ENCODE measurements at places on chromosomes 2 and 18.
A peak's percentile ranks its signal among the peaks of the same experiment; 100 is the strongest.

GRCh38 chr2:236041616-236042015 is 126.6 kb downstream of the GBX2 start:
- no peak for DNase-seq

DNA sequence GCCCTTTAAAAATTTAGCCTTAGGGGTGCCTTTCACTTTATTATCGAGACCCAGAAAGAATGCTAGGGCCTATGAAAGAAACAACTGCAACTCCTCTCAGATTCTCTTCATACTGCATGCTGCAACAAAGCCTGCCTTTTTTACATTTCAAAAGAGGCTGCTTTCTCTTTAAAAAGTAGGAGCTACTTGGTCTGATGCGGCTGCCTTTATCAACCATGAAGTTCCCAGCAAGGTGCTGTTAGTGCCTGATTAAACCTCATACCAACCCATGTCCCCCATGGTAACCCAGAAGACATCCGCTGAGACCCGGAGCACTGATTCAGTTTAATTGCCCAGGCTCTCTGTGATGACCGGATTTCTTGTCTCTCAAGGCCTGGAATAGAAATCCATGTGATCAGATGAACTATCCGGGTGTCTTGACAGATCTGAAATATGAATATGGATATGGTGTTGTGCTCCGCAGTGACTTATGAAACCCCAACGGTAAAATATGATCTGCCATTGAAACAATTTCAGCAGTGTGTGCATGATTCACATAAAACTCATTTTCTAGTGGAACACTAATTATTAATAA is 368.3 kb downstream of the ZNF521 start:
- DNase-seq, result no peak

DNA sequence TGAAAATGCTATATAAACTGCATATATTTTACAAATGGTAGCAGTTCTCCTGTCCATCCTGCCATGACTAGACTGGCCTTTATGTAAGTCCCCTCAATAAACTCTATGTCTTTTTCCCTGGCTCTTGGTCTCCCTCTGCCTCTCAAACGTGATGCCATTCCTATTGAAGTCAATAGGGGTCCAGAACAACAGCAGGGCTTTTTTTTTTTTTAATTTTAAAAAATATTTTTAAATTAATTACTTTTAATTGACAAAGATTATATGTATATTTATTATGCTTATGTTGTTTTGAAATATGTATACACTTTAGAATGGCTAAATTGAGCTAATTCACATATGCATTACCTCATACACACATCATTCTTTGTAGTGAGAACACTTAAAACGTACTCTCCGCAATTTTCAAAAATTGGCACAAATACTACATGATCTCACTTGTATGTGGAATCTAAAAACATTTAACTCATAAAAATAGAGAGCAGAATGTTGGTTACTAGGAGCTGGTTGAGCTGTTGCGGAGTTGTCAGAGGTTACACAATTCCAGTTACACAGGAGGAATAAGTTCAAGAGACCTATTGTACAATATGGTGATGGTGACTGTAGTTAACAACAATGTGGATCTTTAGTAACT is 123.1 kb downstream of the LRRTM4 start:
- DNase-seq, result no peak

DNA sequence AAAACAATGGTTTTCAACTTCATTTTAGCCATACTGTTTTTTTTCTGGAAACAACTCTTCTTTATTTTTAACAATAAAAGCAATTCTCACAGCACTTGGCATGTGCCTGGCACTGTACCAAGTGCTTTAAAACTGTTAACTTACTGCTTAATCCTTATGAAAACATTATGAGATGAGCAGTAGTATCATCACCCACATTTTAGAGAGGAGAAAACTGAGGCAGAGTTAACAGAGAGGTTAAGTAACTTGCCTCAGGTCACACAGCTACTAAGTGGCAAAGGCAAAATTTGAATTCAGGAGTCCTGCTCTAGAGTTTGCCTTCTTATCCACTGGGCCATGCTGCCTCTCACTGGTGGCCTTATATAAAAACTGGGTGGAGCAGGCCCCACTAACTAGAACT is 23.2 kb downstream of the CTIF start:
- no peak for DNase-seq

- peak; percentile 40 for DNase-seq
These were observed 22.6 kb upstream of the FZD5 start for GRCh38 chr2:207792244-207792785.

- no peak for DNase-seq
These were observed 68.6 kb downstream of the RND3 start for GRCh38 chr2:150418916-150419315.

Data from DMS153 (cell line).